ENCODE measurements at places on chromosomes 6 and 20.

GRCh38 chr6:135311446-135312200, 130.5 kb downstream of the MYB start:
- no peak for DNase-seq

GRCh38 chr6:142334294-142334693, 32.5 kb downstream of the ADGRG6 start:
- no peak for DNase-seq

GRCh38 chr6:33112148-33112547, 36.4 kb downstream of the HLA-DPB1 start:
- no peak for DNase-seq

GRCh38 chr6:35262596-35262995, 3.1 kb downstream of the ZNF76 start:
- no peak for DNase-seq

DNA sequence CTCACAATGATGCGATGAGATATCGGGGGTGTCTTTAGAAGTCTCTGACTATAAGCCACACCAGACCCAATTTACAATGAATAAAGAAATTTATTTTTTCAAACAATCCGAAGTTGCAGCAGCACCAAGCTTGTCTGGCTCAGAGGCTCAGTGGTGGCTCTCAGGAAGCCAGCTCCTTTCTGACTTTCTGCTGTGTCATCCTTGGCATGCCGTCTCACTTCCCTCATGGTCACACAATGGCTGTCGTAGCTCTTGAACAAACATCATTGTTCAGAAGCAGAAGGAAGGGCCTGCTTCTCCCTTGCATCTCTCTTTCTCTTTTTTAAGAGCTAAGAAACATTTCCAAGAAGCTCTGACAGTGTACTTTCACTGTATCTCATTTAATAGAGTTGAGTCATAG, 299.0 kb downstream of the DOK5 start:
- DNase-seq, result no peak

- DNase-seq, result no peak
Observed at GRCh38 chr6:19382676-19383075, 454.5 kb upstream of the ID4 start.

GRCh38 chr6:53984581-53984980, 126.7 kb upstream of the MLIP start:
- no peak for DNase-seq

DNA sequence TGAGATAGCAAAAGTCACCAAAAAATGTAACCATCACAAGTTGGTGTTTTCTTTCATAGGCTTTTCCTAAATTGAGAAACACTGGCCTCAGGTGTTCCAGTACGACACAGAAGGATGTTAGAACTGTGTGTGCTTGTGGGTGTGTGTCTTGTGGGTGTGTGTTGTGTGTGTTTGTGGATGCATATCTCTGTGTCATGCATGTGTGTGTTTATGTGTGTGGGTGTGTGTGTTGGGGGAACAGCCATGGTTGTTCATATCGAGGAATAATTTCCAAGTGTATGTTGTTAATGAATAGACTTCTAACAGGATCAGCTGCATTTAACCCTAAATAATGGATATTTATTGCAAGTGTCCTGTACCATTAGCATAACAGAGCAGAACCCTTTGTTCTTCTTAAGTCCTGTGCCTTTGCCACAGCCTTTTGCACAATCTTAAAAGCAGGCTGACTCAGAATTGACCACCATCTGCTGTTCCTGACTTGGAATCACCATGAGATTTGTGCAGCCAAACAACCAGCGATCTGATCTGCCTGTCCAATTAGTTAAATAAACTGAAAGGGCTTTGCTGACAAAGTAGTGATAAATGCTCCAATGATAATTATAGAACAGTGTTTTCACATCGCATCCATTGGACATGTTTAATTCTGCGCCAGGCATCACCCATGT, 7.6 kb downstream of the CD93 start:
- no peak for DNase-seq

- peak; percentile 32 for DNase-seq
Observed at GRCh38 chr20:1301031-1301529, 27.9 kb downstream of the SDCBP2 start.

DNA sequence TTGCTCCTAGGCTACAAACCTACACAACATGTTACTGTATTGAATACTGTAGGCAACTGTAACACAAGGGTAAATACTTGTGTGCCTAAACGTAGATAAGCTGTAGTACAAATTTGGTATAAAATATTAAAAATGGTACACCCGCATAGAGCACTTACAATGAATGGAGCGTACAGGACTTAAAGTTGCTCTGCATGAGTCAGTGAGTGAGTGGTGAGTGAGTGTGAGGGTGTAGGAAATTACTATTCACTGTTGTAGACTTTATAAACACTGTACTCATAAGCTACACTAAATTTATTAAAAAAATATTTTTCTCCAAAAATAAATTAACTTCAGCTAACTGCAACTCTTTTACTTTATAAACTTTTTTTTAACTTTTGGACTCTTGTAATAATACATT, 391.6 kb downstream of the ADGRB3 start:
- no peak for DNase-seq

GRCh38 chr6:25175196-25175595, 104.0 kb upstream of the CARMIL1 start:
- DNase-seq, result no peak

DNA sequence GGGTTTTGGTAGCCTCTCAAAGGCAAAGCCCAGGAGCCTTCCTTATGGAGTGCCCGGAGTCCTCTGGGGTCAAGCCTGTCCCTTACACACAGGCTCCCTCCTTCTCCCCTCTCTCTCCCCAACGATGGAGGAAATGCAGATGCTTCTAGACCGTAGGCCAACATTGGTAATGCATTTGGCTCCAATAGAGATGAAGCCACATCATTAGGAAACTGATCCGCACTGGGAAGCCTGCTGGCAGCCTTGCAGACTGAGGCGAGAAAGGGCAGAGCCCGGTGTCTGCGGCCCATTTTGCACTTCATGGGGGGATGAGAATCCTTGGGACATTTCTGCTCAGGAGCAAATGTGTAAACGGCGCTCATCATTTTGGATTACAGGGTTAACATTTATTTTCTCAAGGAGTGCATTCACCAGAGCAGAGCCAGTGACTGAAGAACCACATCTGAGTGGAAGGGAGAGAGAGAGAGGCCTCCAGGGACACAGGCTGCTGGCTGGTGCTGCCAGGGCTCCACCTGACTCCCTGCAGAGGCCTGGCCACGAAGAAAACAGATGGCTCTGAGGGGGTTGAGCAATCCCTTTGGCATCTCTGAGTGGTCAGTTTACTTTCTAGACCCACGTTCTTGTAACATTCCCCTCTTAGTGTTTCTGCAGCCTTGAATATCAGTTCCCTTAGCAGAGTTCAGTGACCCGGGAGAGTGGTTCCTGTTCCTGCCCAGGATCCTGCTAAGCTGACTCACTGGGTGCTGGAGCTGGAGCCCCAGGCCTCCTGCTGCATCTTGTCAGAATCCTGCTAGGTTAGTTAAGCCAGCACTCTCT, 4.4 kb upstream of the CST3 start:
- no peak for DNase-seq

GRCh38 chr6:44211284-44211683, 5.4 kb upstream of the MYMX start:
- DNase-seq, result no peak

GRCh38 chr20:44633872-44634600, 17.5 kb downstream of the ADA start:
- no peak for DNase-seq

All from stimulated activated CD4-positive, alpha-beta T cell treated with anti-CD3 and anti-CD28 coated beads, Interleukin-12 subunit alpha, Interleukin-12 subunit beta, amount 100 ng/mL, for 4 hours (primary cell).